Left renal pelvis (tissue), 4 donors: ENCODE measurements at places on chromosomes 13 and 19.

- no peak for DNase-seq
These were observed 57.5 kb upstream of the SIAH3 start for GRCh38 chr13:45909089-45909488.

GRCh38 chr19:54114340-54115108, 933 bp downstream of the TFPT start:
- no peak for DNase-seq

DNA sequence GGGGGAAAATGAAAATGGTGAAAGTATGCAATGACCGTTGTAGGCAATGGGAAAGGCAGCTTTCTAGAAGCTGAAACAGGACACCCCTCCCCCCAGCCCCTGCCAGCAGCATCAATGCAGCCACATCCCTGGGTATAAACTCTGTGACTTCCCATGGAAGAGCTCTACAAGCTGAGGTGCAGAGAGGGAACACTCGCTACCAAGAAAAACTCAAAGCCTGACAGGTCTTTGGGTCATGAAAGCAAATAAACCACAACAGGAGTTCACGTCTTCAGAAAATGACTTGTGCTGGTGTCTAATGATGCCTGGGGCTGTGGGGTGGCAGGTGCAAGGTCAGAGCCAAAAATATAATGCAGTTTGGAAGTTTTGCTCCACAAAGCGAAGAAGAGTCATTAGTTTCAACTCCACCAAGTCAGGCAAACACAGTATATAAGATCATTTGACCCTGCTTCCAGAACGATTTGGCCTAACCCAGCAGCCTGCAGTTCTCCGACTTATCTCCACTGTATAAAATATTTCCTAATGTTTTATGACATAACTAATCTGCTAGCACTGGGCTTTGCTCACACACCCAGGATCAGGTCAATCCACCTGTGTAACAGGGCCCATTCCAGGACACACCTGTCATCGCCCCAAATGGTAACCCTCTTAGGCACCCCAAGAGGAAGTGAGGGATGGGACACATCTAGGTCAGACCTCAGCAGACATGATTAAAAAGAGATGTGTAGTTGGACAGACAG, 102.1 kb downstream of the IRS2 start:
- no peak for DNase-seq

- no peak for DNase-seq
These were observed 26.8 kb upstream of the ACOD1 start for GRCh38 chr13:76921516-76921915.

- DNase-seq, result no peak
These were observed 42.8 kb downstream of the PIN1 start for GRCh38 chr19:9877780-9878510.

DNA sequence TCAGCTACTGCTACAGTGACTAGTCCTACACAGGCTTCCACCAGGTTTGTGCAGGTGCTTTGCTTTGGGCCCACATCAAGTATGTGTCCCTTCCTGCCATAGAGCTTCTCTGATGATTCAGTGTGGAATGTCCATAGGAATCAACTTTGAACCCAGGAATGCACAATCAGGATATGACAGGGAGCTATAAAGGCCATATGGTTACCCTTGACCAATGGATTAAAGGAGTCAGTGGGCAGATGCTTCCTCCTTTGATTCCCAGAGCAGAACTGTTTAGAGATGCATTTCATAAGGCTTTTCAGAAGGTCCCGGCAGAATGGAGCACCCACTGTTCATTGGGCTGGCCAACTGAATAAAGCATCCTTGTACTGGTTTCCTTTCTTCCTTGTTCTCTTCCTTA, 145.2 kb upstream of the WASF3 start:
- no peak for DNase-seq

DNA sequence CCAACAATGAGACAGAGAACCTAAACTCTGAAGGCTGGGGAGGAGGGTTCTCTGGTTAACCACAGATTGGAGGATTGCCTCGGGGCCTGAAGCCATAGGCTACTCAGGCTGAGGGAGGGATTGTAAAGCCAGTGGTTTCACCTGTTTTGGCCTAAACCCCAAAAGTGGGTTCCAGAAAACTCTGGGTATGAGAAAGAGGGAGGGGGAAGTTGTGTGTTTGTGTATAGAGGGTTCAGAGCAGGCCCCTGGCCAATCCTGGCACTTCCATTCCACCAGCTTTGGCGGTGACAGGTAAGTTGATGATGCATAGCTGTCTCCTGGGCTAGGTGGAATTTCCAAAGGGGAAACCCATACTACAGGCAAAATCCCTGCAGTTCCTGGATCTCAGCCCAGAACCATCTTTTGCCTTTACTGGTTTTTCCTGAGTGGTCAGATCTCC, 13.5 kb upstream of the CCDC97 start:
- DNase-seq, result no peak

GRCh38 chr13:95955255-95955654, 97.9 kb downstream of the UGGT2 start:
- no peak for DNase-seq

DNA sequence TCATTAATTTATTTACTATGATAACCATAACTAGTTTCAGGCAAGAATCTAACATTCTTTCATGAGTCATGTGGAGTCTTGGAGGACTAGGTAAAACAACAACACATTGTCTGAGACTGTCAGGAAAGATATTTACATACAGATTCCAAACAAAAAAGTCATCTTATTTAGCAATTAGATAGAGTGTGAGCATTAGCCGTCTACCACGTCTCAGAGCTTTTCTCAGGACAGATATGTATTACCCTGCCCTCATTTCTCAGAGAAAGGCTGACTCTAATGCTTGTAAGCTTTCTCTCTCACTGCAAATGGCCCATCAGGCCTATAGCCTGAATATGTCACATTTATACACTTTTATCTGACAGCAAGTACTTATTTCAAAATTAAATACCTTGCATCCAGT, 312.1 kb upstream of the PCDH20 start:
- no peak for DNase-seq

DNA sequence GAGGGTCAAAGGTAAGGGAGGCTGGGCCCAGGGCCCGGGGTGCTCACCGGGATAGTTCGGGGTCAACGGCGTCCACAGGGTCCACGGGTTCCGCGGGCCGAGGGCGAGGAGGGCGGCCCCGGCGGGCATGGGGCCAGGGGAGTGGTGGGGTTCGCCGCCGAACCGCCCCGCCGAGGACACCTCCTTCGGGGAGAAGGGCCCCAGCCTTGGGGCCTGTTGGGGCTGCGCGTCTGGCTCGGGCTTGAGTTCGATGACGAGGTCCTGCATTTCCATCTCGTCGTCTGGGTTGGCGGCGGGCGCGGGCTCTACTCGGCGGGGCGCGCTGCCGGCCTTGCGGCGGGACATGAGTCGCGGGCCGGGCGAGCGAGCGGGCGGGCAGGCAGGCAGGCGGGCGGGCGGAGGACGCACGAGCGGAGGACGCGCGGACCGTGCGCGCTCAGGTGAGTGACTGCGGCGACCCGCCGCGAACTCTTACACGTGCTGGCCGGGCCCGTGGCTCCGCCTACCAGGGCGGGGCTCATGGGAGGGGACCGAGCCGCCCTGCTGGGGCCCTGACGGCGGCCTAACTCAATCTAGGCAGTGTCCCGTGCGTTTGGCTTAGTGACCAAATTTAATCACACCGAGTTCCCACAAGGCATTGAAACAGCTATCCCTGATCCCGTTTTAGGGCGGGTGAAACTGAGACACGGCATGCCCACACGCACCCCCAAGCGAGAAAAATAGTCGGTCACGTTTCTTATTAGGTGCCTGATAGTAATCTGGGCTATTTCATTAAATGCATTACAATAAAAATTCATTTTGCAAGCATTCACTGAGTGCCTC, at the start of gene ZNF296:
TSS of gene ZNF296 (minus strand) at position 450 of the 822 bp plus-strand sequence. CDS start at position 345, 105 bp downstream.
- no peak for DNase-seq

DNA sequence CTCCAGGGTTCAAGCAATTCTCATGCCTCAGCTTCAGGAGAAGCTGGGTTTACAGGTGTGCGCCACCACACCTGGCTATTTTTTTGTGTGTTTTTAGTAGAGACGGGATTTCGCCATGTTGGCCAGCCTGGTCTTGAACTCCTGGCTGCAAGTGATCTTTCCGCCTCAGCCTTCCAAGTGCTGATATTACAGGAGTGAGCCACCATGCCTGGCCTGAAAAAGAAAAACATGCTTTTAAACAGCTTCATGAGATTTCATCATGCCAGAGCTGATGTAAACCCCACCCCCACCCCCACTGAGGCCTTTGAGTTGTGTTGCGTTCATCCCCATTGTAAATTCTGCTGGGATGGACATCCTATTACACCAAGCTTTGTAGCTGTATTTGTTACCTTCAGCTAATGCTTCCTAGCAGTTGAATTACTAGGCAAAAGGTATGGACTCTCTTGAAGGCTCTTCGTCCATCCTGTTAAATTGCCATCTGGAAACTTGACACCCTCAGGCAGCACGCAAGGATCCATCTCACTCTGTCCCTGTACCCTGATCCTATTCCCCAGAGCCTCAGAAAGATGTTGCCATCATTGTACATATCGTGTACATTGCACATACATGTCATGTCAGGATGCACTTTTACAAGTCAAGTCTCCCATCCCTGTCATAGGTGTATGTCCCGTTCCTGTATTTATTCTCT, 47.3 kb downstream of the NFIX start:
- no peak for DNase-seq

DNA sequence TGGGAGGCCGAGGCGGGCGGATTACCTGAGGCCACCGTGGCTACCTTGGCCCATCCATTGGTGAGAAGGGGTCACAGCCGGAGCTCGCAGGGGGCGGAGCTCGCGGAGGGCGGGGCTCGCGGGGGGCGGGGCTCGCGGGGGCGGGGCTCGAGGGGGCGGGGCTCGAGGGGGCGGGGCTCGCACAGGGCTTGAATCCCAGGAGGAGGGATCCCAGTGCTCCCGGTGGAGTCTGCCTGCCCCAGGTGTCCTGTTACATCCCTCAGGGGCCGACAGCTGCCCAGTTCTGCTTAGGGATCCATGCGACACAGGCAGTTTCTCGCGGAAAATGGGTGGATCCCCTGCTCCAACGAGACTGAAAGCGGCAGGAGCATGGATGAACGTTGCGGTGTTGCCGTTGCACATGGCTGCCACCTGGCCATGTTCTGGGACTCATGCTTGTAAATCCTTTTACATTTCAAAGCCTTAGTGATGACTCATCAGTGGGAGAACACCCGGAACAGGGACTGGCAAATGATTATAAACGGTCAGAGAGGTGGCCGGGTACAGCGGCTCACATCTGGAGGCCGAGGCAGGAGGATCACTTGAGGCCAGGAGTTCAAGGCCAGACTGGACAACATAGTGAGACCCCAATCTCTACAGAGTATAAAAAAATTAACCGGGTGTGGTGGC, 25.1 kb downstream of the TMPRSS9 start:
- DNase-seq, result no peak

DNA sequence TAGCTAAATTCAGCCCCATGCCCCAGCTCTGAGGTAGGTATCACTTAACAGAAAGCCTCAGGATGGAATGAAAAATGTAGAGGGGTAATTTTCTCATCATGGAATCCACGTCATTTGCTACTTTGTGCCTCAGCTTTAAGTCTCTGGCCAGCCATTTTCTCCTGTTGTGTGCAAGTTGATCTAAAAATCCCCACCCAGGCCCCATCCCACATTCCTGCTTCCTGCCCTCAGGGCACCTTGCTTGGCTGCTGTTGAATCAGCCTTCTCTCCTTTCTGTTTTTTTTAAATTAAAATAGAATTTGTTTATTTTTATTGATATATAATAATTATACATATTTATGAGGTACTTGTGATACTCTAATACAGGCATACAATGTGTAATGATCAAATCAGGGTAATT, 179.9 kb upstream of the TSHZ3 start:
- no peak for DNase-seq

- DNase-seq, result no peak
These were observed 987.0 kb downstream of the DIAPH3 start for GRCh38 chr13:59176775-59177174.

GRCh38 chr13:35163674-35164073, 221.6 kb downstream of the NBEA start:
- DNase-seq, result no peak

GRCh38 chr13:42380420-42381164, 108.6 kb downstream of the AKAP11 start:
- DNase-seq, result no peak

DNA sequence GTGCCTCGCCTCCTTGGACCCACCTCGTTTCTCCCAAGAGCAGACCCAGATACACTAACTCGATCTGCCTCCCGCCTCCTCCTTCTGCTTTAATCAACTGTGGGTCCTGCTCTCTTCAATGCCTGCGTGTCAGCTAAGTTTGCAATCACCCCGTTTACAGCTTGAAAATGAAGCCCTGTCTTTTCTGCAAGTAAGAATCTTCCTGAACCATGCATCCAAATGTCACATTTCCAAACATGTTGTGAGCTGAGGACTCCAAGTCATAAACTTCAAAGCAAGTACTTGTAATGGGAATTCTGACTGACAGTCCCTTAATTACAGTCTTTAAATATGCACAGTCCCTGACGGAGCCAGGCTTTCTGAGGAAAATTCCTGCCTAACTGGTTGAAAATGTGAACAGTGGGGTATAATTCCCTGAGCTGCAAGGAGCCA, 154.9 kb upstream of the UQCRFS1 start:
- no peak for DNase-seq

- DNase-seq, result no peak
These were observed 21.3 kb upstream of the TINCR start for GRCh38 chr19:5588906-5589676.

DNA sequence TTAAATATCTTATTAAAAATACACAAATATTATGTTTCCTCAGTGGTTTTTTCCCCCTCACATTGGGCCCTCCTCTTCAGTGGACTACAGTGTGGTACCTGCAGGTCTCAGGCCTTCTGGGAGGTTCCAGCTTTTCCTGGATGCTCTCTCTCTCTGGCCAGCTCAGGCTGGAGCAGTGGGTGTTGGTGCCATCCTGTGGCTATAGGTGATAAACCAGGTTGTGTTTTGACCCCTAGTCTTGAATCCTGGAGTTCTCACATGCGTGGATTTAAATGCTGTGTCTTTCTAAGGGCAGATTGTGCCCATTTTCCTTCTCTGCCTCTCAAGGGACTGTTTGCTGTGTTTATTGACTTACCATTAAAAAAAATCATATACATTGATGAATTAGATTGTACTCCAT, 41.2 kb upstream of the ZNF527 start:
- no peak for DNase-seq

DNA sequence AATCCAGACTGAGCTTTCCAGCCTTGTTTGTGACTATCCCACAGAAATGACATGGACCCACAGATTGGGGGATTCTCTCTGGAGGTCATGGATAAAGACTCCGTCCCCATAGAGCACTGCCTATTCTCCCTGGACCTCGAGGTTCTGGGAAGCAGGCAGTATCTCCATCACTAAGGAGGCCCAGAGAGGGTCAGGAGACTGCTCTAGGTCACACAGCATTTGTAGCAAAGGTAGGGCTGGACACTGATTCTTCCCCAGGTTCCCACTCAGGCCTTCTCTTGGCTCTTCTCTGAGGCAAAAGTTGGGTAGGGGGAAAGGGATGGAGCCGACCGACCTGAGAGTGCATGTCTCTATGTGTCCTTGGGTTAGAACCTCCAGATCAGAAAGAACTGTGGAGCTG, 80.9 kb downstream of the PTPRS start:
- no peak for DNase-seq

DNA sequence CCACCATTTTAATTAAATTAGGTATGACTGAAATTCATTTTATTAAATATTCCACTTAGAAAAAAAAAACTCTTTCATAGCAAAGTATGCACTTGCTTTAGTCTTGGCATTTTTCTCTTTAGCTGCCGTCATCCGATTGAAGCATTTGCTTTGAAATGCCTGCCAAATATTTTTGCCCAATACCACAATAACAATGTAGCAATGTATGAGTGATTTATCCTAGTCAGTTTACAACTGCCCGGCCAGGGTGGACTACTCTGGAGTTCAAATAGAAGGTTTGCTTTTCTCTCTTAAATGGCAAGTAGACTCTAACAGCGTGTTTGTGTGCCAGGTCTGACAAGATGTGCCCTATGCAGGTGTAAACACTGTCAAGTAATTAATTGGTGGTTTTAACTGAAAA, 675.3 kb upstream of the SGCG start:
- no peak for DNase-seq
